ENCODE measurements at places on chromosomes 4 and X.

DNA sequence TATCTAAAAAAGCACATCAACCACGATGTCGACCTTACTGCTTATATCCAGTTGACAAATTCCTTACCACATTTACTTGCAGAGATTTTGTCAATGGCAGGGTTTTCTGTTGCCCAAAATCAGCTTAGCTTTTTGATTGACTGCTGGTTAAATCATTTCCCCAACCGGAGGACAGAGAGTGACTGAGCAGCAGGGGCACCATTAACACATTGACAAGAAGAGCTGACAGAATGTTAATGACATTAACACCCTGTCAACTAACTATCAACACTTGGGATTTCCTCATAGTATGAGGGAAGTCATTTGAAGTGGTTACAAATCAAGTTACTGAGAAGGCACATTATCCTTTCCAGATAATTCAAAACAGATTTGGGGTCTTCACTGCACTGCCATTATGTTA is 368.4 kb downstream of the RPA4 start:
- H3K27me3 ChIP-seq, result no peaks in the 10 kb centered on the region
- DNase-seq, result no peak
- no peaks in the 10 kb centered on the region for H3K4me1 ChIP-seq
- no peak overlapping the region for H3K4me3 ChIP-seq

- no peaks in the 10 kb centered on the region for H3K27me3 ChIP-seq
- H3K27ac ChIP-seq, result no peak overlapping the region
These were observed 7.1 kb downstream of the EPGN start for GRCh38 chr4:74315376-74315775.

- no peaks in the 10 kb centered on the region for H3K36me3 ChIP-seq
- H3K27me3 ChIP-seq, result no peaks in the 10 kb centered on the region
- H3K27ac ChIP-seq, result no peak overlapping the region
- H3K4me3 ChIP-seq, result no peak overlapping the region
These were observed 201.7 kb downstream of the NLGN4X start for GRCh38 chrX:6026980-6027379.

- no peak for DNase-seq
- no peaks in the 10 kb centered on the region for H3K36me3 ChIP-seq
These were observed 15.0 kb downstream of the SRPX2 start for GRCh38 chrX:100658941-100659381.

- H3K4me1 ChIP-seq, result no peaks in the 10 kb centered on the region
- no peak overlapping the region for H3K27ac ChIP-seq
- no peaks in the 10 kb centered on the region for H3K36me3 ChIP-seq
- no peaks in the 10 kb centered on the region for H3K27me3 ChIP-seq
- H3K4me3 ChIP-seq, result no peak overlapping the region
- DNase-seq, result no peak
These were observed 320.0 kb downstream of the ADGRL3 start for GRCh38 chr4:61520166-61520565.

- no peaks in the 10 kb centered on the region for H3K4me1 ChIP-seq
- no peak overlapping the region for H3K27ac ChIP-seq
- H3K4me3 ChIP-seq, result no peak overlapping the region
- DNase-seq, result no peak
- no peaks in the 10 kb centered on the region for H3K36me3 ChIP-seq
These were observed 62.4 kb downstream of the NBDY start for GRCh38 chrX:56791456-56791855.

DNA sequence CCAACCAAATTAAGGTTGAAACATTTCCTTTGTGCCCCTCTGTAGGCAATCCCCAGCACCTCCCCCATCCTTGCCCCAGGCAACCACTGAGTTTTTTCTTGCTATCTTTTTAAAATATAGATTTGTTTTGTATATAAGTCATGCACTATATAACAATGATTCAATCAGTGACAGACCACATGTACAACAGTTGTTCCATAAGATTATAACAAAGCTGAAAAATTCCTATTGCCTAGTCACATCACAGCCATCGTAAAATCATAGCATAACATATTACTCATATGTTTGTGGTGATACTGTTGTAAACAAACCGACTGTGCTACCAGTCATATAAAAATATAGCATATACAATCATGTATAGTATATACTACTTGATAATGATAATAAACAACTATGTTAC is 211.9 kb upstream of the NRK start:
- H3K27ac ChIP-seq, result no peak overlapping the region
- H3K4me3 ChIP-seq, result no peak overlapping the region
- no peaks in the 10 kb centered on the region for H3K4me1 ChIP-seq
- H3K27me3 ChIP-seq, result no peaks in the 10 kb centered on the region
- no peaks in the 10 kb centered on the region for H3K36me3 ChIP-seq

GRCh38 chr4:5203309-5203992 is 152.2 kb downstream of the STK32B start:
- DNase-seq, result no peak
- no peaks in the 10 kb centered on the region for H3K27me3 ChIP-seq
- H3K4me1 ChIP-seq, result no peaks in the 10 kb centered on the region

DNA sequence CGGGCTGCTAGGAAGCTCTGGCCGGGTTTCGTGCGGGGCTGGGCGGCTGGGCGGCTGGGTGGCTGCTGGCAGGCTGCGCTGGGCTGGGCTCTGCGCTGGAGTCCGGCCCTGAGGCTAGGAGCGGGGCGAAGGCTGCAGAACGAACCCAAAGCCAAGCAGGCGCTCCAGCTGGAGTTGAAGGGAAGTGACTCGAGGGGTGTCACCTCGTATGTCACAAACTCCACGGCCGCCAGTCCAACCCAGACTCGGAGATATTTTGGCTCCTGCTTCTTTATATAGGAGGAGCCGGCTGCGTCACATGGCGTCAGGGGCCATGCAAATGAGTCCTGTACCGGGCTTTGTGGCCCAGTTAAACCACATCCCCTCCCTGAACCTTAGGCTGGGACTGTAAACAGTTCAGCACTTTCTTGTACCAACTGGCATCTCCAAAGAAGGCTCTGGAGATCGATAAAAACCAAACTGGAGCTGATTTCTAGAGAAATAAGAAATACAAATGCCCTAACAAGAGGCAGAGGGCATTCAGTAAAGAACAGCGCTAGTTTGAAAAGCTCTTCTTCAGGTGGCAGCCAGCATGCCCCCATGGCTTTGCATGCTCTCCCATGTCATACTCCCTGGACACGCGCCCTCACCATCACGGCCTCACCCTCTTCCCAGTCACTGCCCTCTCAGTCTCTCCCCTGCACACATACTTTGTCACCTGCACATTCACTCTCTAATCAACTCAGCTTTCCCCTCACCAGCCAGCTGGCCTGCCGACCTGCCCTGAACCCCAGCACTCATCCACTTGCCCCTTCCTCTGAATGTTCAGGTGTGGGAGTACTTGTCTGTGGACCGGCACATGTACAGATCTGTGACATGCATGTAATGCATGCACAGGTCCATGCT is 58.5 kb downstream of the TSC22D3 start:
- peak overlapping the region; percentile 75 for H3K27ac ChIP-seq
- peak overlapping the region; percentile 70 for H3K4me3 ChIP-seq

DNA sequence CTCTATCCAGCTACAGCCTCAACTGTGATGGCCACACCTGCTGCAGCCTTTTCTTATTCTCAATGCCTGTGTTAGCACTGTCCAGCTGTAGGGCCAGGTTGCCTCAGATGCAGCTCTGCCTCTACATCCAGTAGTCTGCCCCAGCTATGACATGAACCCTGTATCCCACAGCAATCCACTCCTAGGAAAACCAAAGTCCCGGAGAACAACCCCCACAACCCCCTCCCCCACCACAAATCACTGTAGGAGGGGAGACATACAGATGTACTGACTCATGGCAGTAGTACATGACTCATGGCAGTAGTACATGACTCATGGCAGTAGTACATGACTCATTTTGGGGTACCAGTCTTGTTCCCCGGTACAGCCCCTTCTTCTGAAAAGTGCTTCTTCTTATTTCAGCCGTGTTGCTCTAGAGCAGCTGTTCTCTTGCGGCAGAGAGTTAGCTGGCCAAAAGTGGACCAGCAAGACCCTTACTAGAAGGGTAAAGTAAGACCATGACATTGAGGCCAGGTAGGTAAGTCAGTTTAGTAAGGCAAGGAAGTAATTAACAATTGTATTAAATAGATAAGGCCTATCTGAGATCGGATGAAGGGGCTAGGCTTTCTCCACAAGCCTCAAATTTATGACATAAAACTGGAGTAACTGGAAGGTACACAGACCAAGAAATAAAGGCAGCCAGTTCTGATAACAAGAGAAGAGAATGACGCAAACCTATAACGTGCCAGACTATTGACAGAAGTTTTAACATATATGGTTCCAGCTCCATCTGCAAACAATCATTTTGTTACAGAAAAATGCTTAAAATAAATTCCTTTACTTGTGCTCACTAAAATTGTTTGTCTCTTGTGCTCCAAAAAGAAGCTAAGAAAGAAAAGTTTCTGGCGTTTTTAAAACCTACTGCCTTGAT is 221.4 kb downstream of the TACR3 start:
- no peak overlapping the region for H3K27ac ChIP-seq
- no peaks in the 10 kb centered on the region for H3K36me3 ChIP-seq
- H3K4me1 ChIP-seq, result peaks cover 5% of the 10 kb centered on the region
- no peak overlapping the region for H3K4me3 ChIP-seq

- H3K27me3 ChIP-seq, result no peaks in the 10 kb centered on the region
- no peak overlapping the region for H3K27ac ChIP-seq
- peaks cover 30% of the 10 kb centered on the region for H3K4me1 ChIP-seq
- no peak overlapping the region for H3K4me3 ChIP-seq
These were observed 164.6 kb downstream of the BANK1 start for GRCh38 chr4:101954975-101955678.

DNA sequence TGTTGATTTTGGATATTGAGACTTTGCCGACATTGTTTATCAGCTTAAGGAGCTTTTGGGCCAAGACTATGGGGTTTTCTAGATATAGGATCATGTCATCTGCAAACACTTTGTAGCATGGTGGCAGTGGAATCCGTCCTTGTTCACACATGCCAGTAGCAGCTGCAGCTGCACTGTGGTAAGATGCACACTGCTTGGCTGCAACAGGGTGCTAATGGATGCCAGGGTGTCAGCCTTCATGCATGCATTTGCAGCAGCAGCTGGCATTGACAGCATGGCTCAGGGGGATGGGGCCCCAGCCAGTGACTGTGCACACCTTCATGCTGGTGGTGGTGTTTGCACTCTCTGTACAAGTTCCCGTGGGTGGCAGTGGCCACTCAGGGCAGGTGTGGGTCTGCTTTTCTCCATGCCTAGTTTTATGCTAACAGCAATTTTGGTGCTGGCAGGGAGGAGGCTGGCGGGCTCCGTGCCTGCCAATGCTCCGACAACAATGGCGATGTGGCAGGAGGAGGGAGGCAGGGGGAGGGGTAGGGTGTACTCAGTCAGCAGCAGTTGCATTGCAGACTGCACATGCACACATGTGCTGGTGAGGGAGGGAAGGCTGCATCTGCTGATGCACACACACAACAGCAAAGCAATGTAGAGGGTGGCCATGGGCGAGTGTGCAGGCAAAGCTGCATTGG is 37.5 kb downstream of the BEX3 start:
- no peaks in the 10 kb centered on the region for H3K36me3 ChIP-seq
- H3K27ac ChIP-seq, result no peak overlapping the region
- no peaks in the 10 kb centered on the region for H3K4me1 ChIP-seq
- peak; percentile 23 for DNase-seq

GRCh38 chr4:80124246-80125211 is 51.5 kb upstream of the ANTXR2 start:
- H3K27me3 ChIP-seq, result no peaks in the 10 kb centered on the region
- H3K4me1 ChIP-seq, result no peaks in the 10 kb centered on the region
- H3K36me3 ChIP-seq, result no peaks in the 10 kb centered on the region
- DNase-seq, result no peak
- H3K4me3 ChIP-seq, result no peak overlapping the region

DNA sequence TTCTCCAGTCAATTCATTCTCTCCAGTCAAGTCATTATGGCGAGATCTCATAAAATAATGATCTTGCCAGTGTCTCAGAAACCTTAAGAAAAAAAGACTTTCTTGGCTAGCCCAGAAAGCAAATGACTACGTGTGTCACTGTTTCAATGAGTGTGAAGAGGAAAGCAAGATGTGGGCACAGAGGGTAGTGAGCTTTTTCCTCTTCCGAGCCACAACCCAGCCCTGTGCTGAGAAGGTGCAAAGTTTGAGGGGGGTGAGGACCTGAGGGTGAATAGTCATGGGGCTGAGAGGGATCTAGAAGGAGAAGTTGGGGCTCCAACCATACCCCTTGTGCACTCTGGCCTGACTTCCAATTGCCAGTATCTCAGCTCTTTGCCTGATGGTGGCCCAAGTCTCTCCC is 85.6 kb upstream of the EGFL6 start:
- H3K27ac ChIP-seq, result no peak overlapping the region
- H3K27me3 ChIP-seq, result no peaks in the 10 kb centered on the region
- no peak overlapping the region for H3K4me3 ChIP-seq
- peaks cover 23% of the 10 kb centered on the region for H3K4me1 ChIP-seq
- no peak for DNase-seq

DNA sequence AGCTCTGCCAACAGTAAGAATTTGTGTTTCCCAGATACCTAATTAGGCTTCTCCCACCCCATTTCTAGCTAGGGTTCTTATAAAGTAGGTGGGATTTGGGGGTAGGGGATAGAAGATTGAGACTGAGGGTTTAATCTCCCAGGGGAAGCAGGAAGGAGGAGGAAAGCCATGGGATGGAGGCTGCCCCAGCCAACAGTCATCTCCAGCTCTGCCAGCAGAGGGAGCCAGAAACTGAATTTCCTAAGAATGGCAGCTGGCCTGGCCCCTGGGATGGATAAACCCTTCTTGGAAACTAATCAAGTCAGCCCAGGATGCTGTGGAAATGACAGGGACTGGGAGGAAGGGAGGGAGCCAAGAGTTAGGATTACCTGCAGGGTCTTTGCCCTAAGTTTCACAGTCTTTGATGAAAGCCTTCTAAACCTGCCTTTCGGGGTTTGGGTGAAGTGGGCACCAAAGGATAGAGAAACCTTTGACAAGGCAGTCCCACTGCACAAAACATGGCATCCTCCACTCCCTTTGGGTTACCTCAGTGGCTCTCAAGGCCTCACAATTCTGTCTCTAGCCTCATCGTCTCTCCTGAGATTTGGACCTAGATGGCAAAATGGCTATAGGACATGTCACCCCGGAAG is 6.7 kb upstream of the ERCC6L start:
- H3K27ac ChIP-seq, result no peak overlapping the region
- DNase-seq, result peak; percentile 86
- H3K36me3 ChIP-seq, result no peaks in the 10 kb centered on the region
- no peak overlapping the region for H3K4me3 ChIP-seq
- H3K27me3 ChIP-seq, result no peaks in the 10 kb centered on the region

GRCh38 chr4:94558392-94558904 is 106.7 kb downstream of the PDLIM5 start:
- no peaks in the 10 kb centered on the region for H3K27me3 ChIP-seq
- H3K4me1 ChIP-seq, result peaks cover 15% of the 10 kb centered on the region
- H3K27ac ChIP-seq, result no peak overlapping the region
- H3K4me3 ChIP-seq, result no peak overlapping the region
- DNase-seq, result no peak

GRCh38 chrX:50971395-50971794 is 60.9 kb downstream of the BMP15 start:
- no peak overlapping the region for H3K27ac ChIP-seq
- no peaks in the 10 kb centered on the region for H3K27me3 ChIP-seq
- no peaks in the 10 kb centered on the region for H3K4me1 ChIP-seq
- no peak for DNase-seq

- H3K27ac ChIP-seq, result no peak overlapping the region
- no peak overlapping the region for H3K4me3 ChIP-seq
- no peak for DNase-seq
- no peaks in the 10 kb centered on the region for H3K27me3 ChIP-seq
- no peaks in the 10 kb centered on the region for H3K36me3 ChIP-seq
- 0 out of 2 replicates have a peak, but pooled peaks cover 3% of the 10 kb centered on the region for H3K4me1 ChIP-seq
These were observed 154.9 kb downstream of the ASB9 start for GRCh38 chrX:15114743-15115566.

GRCh38 chr4:128220286-128221235 is 67.1 kb downstream of the PGRMC2 start:
- no peak overlapping the region for H3K27ac ChIP-seq
- no peak overlapping the region for H3K4me3 ChIP-seq
- DNase-seq, result peak; percentile 42
- H3K36me3 ChIP-seq, result no peaks in the 10 kb centered on the region
- H3K4me1 ChIP-seq, result peaks cover 13% of the 10 kb centered on the region
